ENCODE measurements at places on chromosomes 7 and 10.

- no peak for DNase-seq
These were observed 43.3 kb upstream of the BTBD16 start for GRCh38 chr10:122227754-122228153.

GRCh38 chr10:127462643-127463295 is 86.3 kb upstream of the NPS start:
- no peak for DNase-seq

DNA sequence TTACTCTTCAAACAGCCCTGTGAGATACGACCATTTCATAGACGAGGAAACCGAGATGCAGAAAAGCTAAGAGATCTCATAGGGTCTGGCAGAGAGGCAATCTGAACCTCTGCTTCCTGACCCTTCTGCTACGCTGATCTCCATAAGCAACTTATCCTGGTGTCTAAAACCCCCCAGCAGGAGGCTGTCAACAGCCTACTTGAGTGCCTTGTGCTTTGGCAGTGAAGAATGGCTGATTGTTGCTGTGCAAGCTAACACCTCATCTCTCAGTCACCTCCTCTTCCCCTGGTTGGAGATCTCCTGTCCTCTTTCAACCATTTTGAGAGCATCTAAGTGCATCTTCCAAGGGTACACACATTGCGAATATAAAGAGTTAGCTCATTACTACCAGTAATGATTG is 86.2 kb downstream of the AOAH start:
- DNase-seq = no peak

DNA sequence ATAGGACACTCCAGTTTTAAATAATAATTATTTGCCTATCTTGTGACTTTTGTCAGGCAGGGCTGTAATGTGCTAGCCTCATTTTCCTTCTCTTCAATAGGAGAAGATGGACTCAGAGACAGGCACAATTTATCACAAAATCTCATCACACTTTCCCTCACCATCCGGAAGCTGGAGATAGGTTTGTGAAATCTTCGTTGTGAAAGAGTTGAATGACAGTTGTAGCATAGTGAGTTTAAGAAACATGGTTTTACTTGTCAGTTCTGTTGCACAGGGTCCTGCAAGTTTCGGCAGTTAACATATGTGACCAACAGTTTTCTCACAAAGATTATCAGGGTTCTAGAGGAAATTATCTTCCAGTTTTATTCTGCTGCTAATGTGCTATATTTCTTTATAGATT is 37.7 kb upstream of the MAP3K8 start:
- DNase-seq = no peak

DNA sequence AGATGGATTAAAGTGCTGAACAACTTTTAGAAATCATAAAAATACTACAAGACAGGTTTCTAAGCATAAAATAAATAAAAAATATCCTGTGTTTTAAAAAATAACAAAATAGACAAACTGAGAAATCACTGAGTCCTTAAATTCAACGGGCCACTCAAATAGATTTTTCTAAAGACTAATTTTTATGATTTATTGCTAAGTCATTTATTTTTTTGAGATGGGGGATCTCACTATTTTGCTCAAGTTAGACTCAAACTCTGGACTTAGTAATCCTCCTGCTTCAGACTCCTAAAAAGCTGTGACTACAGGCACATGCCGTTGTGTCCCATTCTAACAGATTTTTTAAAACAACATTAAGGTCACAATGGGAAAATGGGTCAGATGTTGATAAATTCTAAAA is 121.0 kb upstream of the THSD7A start:
- DNase-seq = no peak

DNA sequence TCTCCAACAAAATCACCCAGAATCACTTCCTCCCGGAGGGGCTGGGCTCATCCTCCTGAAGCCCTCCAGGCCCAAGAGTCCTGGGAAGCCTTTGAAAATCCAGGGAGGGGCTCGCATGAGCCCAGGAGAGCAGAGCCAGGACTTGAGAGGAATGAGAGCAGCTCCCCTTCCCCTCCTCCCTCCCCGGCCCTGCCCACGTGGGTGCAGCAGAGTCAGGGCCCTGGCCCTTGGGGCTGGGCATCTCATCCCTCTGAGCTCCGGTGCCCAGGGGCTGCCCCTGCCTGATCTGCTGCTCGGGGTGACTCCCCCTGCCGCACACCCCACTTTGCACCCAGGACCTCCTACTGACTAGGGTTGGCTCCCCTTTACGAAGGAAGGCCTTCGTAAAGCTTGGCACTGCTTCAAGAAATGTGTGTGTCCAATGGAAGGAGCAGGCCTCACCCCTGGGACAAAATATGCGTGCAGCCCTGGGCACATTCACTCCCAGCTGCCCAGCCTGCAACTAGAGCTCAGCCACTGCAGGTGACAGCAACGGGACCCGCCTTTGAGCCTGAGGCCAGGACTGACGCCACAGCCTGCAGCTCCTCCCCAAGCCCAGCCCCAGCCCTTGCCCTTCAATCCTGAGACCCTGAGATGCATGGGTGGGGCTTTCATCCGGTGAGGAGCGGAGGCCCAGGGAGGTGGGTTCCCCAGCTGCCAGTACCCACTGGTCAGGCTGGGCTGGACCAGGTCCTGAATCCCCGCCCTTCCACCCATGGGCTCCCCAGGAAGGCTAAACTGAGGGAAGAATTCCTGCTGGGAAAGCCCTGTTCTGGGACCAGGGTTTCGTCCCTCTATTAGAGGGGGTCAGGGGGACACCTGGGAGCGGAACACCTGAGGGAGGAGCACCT is 21.8 kb downstream of the PWWP2B start:
- DNase-seq = peak; percentile 55

- no peak for DNase-seq
These were observed 98.8 kb downstream of the INPP5A start for GRCh38 chr10:132636358-132636757.

DNA sequence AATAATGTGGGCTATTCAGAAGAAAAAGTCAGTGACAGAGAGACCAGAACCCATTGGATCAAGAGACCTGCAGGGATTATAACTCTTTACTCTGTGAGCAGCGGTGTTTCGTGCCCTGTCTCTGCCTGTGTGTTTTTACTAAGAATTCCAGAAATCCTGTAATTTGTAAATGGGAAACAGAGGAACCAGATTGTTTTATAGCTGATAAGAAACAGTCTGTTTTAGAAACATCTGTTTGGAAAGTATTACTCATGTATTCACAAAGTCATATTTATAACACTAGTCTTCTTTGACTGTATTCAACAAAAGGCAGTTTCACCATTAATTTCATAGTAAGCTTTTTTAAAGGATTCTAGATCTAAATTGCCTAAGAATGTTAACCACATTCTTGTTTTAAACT is 30.0 kb upstream of the VDAC2 start:
- no peak for DNase-seq

GRCh38 chr10:103768345-103768744 is 87.0 kb downstream of the SH3PXD2A start:
- DNase-seq = no peak
